ENCODE measurements at places on chromosomes 4 and X.

DNA sequence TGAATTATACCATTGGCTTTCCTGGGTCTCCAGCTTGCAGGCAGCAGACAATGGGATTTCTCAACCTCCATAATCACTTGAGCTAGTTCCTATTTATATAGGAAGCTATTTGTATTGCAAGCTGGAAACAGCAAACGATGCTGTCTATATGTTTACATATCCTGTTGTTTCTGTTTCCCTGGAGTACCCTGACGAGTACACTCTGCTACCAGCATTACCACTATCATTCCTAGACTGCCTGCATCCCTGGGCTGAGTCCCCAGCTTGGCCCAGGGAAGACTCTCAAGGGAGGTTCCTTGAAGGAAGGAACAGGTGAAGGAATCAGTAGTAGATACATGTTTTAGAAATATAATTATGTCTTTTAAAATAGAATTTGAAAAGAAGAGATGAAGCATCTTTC, 81.4 kb downstream of the EVC2 start:
- no peak for DNase-seq

DNA sequence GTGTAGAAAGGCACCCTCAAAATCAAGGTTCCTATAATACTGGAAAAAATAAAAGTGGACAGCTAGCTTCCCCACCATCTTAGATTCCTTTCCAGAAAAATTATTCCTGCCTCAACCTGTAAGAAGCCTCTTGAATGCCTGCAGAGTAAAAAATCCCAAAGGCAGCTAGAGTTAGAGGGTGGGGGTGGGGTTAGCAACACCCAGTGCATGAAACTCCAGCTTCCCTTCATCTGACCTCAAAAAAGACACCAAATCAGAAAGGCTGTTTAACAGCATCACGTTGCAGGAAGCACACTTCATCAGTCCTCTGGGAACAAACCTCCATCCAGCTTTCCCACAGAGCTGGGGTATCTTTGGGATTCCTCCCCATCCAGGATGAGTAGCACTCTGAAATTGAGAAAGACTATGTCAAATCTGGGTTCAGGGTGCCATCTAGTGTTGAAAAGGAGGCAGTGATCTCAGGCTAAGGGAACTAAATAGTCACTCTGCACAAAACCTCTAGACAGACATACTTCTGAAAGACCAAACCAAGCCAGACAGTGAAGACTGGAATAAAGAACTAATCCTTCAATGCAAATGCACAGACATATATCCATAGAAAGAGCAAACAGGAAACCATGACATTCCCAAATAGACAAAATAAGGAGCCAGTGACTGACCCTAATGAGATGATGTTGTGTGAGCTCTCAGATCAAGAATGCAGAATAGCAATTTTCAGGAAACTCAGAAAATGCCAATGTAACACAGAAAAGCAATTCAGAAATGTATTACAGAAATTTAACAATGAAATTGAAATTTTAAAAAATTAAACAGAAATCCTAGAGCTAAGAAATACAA, 97.9 kb downstream of the ARHGEF9 start:
- peak; percentile 0 for DNase-seq

GRCh38 chr4:17866810-17867209, 56.0 kb downstream of the NCAPG start:
- no peak for DNase-seq

- peak; percentile 1 for DNase-seq
Measured at GRCh38 chrX:114959729-114960128, 57.7 kb downstream of the IL13RA2 start.

- DNase-seq, result no peak
Measured at GRCh38 chr4:176359590-176359989, 39.8 kb downstream of the SPCS3 start.

- no peak for DNase-seq
Measured at GRCh38 chrX:94389044-94389443, 715.0 kb downstream of the FAM133A start.

- DNase-seq, result no peak
Measured at GRCh38 chrX:100319716-100320115, 90.4 kb downstream of the PCDH19 start.

DNA sequence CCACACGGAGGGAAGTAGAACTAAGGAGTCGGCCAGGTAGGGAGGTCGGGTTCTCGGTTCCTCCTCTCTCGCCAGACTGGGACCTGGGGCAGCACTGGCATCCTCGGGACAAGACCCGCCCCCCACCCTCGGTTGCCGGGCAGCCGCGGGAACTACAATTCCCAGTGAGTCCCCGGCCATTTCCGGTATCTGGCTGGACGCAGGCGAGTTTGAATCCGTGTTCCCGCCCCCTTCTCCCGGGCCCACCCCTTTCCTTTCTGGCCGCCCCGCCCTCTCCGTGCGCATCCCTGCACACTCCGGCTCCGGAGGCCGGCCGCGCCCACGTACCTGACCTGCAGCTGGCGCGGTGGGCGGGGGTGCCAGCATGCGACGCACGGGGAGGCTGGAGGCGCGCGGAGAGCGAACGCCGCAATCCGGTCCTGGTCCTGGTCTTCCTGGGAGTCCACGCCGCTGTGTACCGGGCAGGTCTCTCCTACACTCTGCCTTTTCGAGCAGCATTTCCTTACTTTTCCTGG, 10.2 kb upstream of the DLG3 start:
- peak; percentile 79 for DNase-seq

GRCh38 chr4:156201050-156201449, 247.4 kb upstream of the CTSO start:
- no peak for DNase-seq

DNA sequence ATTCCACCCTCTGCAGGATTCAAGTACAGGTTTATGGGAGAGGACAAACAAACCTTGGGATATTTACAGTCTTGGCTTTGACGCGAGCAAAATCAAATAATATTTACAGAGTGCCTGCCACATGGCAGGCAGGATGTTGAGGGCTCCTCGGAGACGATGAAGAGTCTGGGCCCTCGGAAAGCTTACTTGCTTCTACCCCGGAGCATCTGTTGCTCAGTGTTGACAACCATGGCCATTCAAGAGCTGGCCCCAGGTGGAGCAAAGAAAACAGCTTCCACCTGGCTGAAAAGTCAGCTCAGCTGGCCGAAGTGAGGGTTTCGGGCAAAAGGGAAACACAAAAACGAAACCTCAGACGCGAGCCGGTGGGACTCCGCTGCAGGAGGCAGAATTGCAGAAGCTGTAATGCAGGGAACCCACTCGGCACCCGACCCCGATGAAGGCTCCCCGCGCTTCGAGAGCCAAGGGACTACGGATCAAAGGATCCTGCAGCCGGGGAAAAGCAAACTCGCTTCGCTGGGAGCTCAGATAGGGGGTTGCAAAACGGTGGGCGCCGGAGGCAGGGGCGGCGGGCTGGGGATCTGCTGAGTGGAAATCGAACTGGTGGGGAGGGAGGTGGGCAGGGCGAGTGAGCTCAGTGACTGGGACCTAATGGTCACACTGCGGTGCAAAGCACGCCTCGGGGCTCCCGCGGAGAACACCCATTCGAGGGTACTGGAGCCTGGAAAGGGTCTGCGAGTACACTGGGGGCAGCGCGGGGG, 805 bp downstream of the ATP8A1 start:
- DNase-seq, result no peak

DNA sequence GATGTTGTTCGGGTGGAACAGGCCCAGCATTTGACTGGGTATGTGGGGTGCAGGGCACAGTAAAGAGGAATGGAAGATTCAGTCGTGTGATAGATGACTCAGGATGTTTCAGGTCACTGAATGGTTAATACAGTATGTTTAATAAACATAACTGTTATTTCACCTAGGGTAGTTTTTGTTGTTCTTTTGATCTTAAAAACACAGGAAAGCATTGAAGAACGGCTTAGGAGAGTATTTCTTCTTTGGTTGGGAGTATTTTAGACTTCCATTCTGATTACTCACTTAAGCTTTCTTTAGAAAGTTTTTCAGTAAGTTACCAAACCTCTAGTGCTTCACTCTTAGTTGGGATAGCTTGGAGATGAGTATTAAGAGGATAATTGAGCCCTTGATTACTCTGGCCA, 62.3 kb downstream of the STAG2 start:
- no peak for DNase-seq

DNA sequence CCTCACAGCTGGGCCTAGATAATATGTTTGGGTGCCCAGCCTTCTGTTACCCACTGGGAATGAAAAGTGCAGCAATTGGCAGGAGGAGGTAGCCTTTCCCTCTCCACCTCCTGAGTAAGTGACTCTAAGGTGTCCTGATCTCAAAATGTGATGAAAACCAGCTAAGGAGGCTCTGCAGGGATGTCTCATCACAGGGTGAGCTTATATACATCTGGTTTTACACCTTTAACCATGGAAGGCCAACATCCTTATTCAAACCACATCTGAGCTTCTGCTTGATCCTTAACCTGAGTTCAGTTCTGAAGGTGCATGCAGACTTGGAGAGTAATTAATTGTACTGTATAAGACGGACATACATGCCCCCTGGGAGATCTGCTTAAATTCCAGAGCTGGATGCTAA, 53.7 kb downstream of the HOPX start:
- DNase-seq, result no peak

GRCh38 chr4:83629945-83630721, 94.2 kb downstream of the GPAT3 start:
- no peak for DNase-seq

DNA sequence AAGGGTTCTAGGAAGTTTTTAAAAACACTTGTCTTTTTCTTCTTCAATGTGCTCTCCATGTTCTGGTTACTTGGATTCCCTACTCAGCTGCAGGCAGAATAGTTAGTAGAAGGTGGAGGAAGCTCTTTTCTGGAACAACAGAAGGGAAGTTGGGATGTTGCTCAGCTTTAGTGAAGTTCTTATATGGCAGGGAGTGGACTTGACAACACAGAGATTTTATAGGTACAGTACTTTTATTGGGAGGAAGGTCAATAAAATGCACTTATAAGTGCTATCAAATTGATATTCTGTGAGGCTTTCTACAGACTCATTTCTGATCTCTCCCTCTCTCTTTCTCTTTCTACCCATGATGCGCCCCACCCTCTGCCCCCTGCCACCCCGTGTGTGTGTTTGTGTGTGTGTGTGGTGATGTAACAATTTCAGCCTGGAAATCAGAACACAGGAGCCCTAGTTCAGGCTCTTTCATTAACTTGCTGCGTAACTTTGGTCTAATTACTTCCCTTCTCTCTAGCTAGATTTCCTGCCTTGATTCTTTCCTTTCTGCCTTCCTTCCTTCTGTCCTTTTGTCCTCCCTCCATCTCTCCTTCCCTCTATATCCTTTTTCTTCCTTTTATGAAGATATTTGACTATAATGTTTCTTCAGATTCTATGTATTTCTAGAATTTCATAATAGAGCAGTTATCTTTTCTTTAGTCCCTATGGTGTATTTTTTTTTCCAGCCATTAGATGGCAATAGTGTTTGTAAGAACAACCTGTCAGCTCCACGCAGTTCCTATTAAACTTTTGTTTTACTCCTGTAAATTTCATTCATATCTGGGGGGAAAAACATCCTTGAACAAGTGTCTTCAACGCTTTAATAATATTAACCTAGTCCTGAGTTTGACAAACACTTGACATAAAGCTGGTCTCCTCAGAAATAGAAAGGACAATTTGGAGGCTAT, 37.1 kb downstream of the HEPH start:
- no peak for DNase-seq

- DNase-seq, result no peak
Measured at GRCh38 chr4:127993151-127993550, 27.9 kb downstream of the ABHD18 start.

GRCh38 chr4:473570-474457, 25.1 kb downstream of the ZNF721 start:
- DNase-seq, result peak; percentile 98

DNA sequence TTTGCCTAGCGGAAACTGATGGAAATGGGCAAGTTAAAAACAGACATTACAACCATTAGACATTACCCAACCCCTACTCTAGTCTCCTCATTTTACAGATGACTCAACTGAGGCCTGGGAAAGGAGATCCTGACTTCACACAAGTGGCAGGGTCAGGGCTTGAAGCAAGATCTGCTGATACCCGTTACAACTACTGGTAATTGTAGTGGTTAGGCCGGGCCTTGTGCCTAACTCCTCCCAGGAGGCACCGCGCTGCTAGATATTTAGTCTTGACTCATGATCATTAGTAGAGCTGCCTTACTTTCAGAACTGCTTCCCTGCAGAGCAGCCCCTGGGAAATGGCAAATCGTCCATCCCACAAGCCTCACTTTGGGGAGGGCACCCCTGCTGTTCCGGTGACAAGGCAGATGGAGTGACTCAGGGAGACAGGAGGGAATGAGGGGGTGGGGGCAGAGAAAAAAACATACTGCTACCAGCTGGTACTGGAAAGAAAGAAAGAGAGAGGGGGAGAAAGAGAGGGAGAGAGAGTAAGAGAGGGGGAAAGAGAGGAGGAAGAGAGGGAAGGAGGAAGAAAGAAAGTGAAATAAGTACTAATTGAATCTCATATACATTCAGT, 12.2 kb downstream of the ARHGEF6 start:
- DNase-seq, result no peak

DNA sequence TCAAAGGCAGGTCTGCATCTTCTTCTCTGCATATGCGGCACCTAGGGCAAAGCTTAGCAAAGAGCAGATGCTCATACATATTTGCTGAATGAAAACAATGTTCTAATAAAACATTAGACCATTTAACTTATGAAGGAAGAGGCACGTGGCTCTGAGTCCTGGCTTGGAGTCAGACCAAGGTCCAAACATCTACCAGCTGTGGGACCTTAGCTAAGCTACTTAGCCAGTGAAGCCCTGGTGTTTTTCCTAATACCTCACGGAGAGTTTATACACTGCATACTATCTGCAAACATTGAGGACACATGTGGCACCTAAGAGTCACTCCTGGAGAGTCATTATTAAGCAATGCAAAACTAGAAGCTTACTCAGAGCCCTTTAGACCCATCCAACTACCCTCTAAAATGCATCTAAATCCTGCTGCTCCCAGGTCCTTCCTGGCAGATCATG, 9.0 kb downstream of the PDGFC start:
- no peak for DNase-seq

GRCh38 chr4:33149658-33150524, 2429.7 kb downstream of the PCDH7 start:
- no peak for DNase-seq

- DNase-seq, result peak; percentile 58
Measured at GRCh38 chr4:118352843-118353533, at the start of gene PRSS12. Gene PRSS12, minus strand, starts transcription at chr4:118353003. Its CDS starts 283 bp downstream, at chr4:118352720.

DNA sequence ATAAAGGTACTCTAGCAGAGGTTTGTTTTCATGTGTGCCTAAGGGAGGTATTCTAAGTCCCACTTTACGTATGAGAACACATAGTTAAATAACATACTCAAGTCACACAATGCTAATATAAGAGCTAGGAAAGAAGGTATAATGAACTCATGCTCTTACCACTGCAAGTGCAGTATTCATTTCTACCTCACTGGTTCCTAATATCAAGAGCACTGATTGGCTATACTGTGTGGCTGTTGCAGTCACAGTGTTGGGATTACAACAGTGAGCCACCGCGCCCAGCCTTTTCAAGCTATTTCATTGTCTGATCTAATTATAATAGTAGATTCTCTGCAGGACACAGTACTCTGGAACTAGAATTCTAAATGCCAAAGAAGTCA, 84.0 kb downstream of the PDS5A start:
- no peak for DNase-seq

Data from renal cortex interstitium (tissue), 15 donors.